Thyroid gland (tissue), 4 donors: ENCODE measurements at places on chromosomes 16 and 17. TPM values are rescaled to one million over a fixed set of nuclear protein-coding genes. Genes with fewer than 3 reads are reported as not detected.

Gene MPHOSPH6
- total RNA-seq = 29.1 TPM

Gene SNRNP25
- 44.1 TPM for total RNA-seq

Gene TMEM98
- 121 TPM for total RNA-seq

Gene ZNF629
- 17.9 TPM for total RNA-seq

Gene CD300LD
- not detected for total RNA-seq

Gene TVP23A
- total RNA-seq = 0.13 TPM

GRCh38 chr16:74832228-74832627 lies 57.6 kb upstream of the FA2H start:
- no peak for DNase-seq
- H3K4me3 ChIP-seq = no peak overlapping the region
- peaks cover 10% of the 10 kb centered on the region for H3K4me1 ChIP-seq
- H3K27ac ChIP-seq = no peak overlapping the region

- no peak overlapping the region for H3K4me3 ChIP-seq
- no peaks in the 10 kb centered on the region for H3K36me3 ChIP-seq
- H3K27me3 ChIP-seq = no peaks in the 10 kb centered on the region
These were observed 276.9 kb upstream of the TOM1L1 start for GRCh38 chr17:54623746-54624145.

- no peak overlapping the region for H3K4me3 ChIP-seq
- H3K27ac ChIP-seq = no peak overlapping the region
- no peaks in the 10 kb centered on the region for H3K27me3 ChIP-seq
- no peak for DNase-seq
- H3K4me1 ChIP-seq = no peaks in the 10 kb centered on the region
- H3K36me3 ChIP-seq = no peaks in the 10 kb centered on the region
These were observed 138.2 kb upstream of the COX10 start for GRCh38 chr17:13931111-13931526.

DNA sequence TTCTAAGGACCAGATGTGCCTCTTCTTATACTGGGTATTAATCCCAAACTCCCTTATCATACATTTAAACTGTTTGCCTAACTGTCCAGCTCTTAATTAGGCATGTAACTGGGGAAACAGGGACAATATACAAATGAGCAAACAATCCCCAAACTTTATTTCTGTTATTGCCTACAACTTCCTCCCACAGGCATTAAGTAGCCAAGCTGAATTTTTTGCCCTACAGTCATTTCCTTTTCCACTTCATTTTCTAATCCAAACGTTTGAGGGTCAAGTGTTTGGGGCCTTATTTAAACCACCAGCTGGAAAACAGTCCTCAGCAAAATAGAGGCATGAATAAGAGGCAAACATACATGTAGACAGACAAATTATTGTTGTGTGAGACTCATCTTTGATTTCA lies 77.4 kb upstream of the CCL2 start:
- H3K36me3 ChIP-seq = no peaks in the 10 kb centered on the region
- DNase-seq = no peak
- peaks cover 7% of the 10 kb centered on the region for H3K4me1 ChIP-seq

DNA sequence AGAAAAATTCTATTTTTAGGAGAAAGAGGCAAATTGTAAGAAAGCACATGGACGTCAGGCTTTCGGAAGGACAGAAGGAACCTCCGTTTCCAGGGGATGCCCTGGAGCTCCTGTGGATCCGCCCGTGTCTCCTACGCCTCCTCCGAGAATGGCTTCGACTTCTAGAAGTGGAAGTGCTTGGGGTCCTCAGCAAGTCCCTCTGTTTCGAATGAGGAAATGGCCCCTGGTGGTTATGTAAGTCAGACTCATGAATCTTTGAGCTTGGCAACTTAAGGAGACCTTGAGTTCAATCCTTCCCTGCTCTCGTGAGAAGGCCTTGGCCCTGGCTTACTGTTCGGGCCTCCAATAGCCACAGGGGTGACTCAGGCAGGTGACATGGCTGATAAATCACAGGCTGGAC lies 38.9 kb downstream of the COX4I1 start:
- H3K4me3 ChIP-seq = no peak overlapping the region
- H3K36me3 ChIP-seq = no peaks in the 10 kb centered on the region

DNA sequence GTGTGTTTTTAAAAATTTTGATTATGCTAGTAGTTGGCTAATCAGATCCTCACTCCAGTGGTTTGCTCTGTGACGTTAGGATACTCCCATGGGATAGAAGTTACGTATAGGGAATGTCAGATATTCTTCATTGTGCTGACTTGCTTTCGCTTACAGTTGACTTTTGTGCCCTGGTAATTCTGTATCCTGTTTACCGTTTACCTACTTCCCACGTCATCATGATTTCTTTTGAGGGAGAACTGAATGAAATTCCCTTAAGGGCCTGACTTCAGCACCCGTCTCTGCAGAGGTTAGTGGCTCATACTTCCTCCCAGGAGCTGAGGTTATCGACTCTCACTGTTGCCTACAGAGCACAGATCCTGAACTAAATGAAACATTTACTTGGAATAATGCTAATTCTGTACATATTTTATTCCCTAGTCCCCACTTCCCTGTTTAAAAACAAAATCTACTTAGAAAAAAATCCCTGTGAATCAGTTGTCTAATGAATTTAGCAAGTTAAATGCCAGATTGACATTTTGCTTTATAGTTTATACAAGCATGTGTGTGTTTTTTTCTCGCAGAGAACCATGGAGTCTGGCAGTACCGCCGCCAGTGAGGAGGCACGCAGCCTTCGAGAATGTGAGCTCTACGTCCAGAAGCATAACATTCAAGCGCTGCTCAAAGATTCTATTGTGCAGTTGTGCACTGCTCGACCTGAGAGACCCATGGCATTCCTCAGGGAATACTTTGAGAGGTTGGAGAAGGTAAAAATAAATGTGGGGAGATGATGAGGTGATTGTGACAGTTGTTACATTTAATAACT lies 2.8 kb downstream of the PRKAR1A start:
- peaks cover 19% of the 10 kb centered on the region for H3K36me3 ChIP-seq
- H3K4me3 ChIP-seq = no peak overlapping the region
- peak overlapping the region; percentile 100 for H3K27ac ChIP-seq
- peaks cover 38% of the 10 kb centered on the region for H3K4me1 ChIP-seq
- no peaks in the 10 kb centered on the region for H3K27me3 ChIP-seq
- DNase-seq = no peak

GRCh38 chr17:56152874-56153602 lies at the start of gene ANKFN1:
Gene ANKFN1, plus strand, starts transcription at chr17:56153475. Its CDS starts 59,193 bp downstream, at chr17:56212668.
- no peaks in the 10 kb centered on the region for H3K4me1 ChIP-seq
- H3K36me3 ChIP-seq = no peaks in the 10 kb centered on the region
- no peak within 1 kb of the TSS for H3K4me3 ChIP-seq
- DNase-seq = no peak
- no peak within 1 kb of the TSS for H3K27ac ChIP-seq

DNA sequence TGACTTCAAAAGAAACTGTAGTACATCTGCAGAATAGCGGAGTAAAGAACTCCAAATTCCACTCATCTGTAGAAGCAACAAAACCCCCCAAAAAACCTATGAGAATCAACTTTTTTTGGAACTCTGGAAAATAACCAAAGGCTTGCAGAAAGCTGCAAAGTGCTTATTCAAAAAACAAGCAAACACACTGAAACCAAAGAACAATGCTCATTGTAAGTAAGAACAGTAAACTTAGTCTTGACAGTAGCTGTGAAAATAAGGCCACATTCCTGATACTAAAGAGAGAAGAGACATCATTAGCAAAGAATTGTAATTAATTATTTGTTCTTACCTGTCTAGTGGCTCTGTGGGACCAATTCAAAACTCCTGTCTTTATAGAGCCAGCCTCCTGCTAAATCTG lies 534.3 kb upstream of the C16orf82 start:
- no peak overlapping the region for H3K27ac ChIP-seq
- no peaks in the 10 kb centered on the region for H3K27me3 ChIP-seq
- H3K4me1 ChIP-seq = no peaks in the 10 kb centered on the region
- no peak for DNase-seq

GRCh38 chr17:49575679-49576087 lies at the start of gene NXPH3:
Gene NXPH3, plus strand, starts transcription at chr17:49575871. Its CDS starts 349 bp downstream, at chr17:49576220.
- no peak within 1 kb of the TSS for H3K27ac ChIP-seq
- peak; percentile 62 for DNase-seq
- peak within 1 kb of the TSS; percentile 59 for H3K4me3 ChIP-seq
- H3K4me1 ChIP-seq = peaks cover 9% of the 10 kb centered on the region
- no peaks in the 10 kb centered on the region for H3K36me3 ChIP-seq

DNA sequence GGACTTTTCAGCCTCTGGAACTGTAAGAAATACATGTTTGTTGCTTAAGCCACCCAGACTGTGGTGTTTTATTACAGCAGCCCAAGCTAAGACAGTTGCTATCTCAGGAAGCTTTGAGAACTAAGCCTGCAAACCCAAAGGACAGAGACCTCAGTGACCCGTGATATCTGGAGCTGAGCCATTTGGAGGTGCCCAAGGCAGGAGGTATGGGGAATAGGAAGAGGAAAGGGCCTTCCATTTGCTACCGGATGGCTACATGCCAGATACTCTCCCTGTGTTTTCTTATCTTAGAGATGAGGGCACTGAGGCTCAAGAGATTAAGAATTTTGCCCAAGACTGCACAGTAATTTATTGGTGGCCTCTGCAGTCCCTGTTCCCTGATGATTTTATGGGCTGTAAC lies 622.1 kb upstream of the CDH5 start:
- no peaks in the 10 kb centered on the region for H3K4me1 ChIP-seq
- no peaks in the 10 kb centered on the region for H3K36me3 ChIP-seq
- H3K4me3 ChIP-seq = no peak overlapping the region
- no peak overlapping the region for H3K27ac ChIP-seq
- no peak for DNase-seq

- H3K27me3 ChIP-seq = no peaks in the 10 kb centered on the region
- peak overlapping the region; percentile 49 for H3K27ac ChIP-seq
- H3K36me3 ChIP-seq = no peaks in the 10 kb centered on the region
- H3K4me3 ChIP-seq = no peak overlapping the region
- DNase-seq = no peak
These were observed 5.3 kb upstream of the EPN3 start for GRCh38 chr17:50527155-50527762.

DNA sequence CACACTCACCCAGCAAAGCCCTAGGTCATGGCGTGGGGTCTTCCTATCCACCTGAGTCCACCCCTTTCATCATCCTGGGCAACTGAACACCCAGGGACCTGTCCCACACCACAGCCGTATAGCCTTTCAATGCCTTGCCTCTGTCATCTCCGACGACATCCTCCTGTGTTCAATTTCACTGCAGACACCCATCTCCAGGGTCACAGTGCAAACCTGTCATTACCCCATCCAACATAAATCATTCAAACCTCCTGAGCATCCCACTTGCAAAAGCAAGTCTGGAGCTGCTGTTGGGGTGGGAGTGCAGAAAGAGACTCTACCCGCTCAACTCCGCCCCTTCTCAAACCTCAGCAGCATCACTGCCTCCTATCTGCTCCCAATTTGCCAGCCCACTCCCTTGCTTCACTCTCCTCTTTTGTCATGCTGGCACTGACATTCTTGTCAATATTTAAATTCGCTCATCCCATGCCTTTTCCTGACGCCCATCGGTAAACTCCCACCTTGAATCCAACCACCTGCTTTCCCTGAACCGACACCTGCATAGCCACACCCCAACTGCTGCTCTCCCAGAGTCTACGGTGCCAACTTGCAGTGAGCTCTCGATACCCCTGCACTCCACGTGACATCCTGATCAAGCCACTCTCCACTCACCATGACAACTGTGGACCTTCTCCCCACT lies 37.0 kb downstream of the MARF1 start:
- no peak overlapping the region for H3K4me3 ChIP-seq
- H3K36me3 ChIP-seq = peaks cover 83% of the 10 kb centered on the region
- no peak overlapping the region for H3K27ac ChIP-seq
- no peak for DNase-seq
- H3K27me3 ChIP-seq = no peaks in the 10 kb centered on the region
- H3K4me1 ChIP-seq = no peaks in the 10 kb centered on the region

GRCh38 chr16:784431-784830 lies 3.8 kb downstream of the RPUSD1 start:
- DNase-seq = no peak
- H3K27me3 ChIP-seq = no peaks in the 10 kb centered on the region
- no peaks in the 10 kb centered on the region for H3K36me3 ChIP-seq

- H3K4me1 ChIP-seq = no peaks in the 10 kb centered on the region
- H3K27ac ChIP-seq = no peak overlapping the region
- no peak for DNase-seq
- no peaks in the 10 kb centered on the region for H3K36me3 ChIP-seq
- H3K4me3 ChIP-seq = no peak overlapping the region
These were observed 6.5 kb upstream of the SDK2 start for GRCh38 chr17:73650617-73651200.

- peaks cover 15% of the 10 kb centered on the region for H3K36me3 ChIP-seq
- no peak overlapping the region for H3K27ac ChIP-seq
- H3K27me3 ChIP-seq = no peaks in the 10 kb centered on the region
- DNase-seq = no peak
- H3K4me1 ChIP-seq = no peaks in the 10 kb centered on the region
These were observed 39.0 kb upstream of the KCNJ2 start for GRCh38 chr17:70130289-70130688.

DNA sequence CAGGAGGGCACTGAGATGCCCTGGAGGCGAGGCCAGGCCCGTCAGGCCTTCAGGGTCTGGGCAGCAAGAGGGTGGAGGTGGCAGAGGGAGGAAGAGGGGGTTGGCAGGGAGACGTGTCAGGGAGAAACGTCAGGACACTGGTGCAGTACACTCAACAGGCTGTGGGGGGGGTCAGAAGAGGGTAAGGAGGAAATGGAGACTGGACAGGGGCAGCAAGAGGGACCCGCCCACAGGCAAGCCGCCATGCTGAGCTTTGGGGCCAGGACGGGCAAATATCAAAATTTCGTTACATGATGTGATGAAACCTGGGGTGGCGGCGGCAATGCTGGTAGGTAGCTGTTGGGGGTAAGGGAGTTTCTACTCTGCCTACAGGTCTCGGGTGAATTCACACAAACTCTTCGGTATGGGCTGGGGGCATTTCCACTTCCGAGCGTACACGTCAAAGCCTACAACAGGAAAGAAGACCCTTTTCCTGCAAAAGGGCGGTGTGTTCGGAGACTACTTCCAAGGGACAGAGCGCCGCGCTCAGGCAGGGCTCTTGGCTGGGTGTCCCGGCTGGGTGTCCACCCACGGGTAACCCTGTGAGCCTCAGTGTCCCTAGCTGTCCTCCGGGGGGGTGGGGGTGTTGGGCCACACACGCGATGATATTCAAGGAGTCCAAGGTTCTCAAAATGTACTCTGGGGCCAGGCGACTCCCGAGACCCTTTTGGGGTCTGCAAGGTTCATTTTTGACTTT lies 43.3 kb upstream of the ATP2A3 start:
- H3K4me1 ChIP-seq = peaks cover 6% of the 10 kb centered on the region
- DNase-seq = no peak
- no peak overlapping the region for H3K4me3 ChIP-seq
- H3K27me3 ChIP-seq = no peaks in the 10 kb centered on the region
- H3K27ac ChIP-seq = no peak overlapping the region
- peaks cover 41% of the 10 kb centered on the region for H3K36me3 ChIP-seq

DNA sequence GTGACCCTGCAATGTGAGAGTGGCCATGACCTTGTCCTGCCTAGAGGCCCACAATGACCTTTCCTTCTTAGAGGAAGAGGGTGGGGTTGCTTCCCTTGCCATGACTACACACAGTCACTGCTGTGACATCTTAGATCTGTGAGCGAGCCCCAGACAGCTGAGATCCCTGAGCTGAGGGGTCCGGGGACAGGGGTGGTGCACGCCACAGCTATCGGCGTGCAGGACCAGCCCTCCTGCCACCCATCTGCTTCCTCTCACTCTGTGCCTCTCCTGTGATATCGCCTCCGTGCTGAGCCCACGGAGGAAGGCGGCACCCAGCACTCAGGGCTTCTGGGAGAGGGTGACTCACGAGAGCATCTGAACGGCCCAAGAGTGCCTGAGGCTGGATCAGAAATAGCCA lies 35.2 kb downstream of the KIAA0513 start:
- no peak for DNase-seq
- peaks cover 5% of the 10 kb centered on the region for H3K36me3 ChIP-seq
- H3K27me3 ChIP-seq = no peaks in the 10 kb centered on the region
- peaks cover 3% of the 10 kb centered on the region for H3K4me1 ChIP-seq
- no peak overlapping the region for H3K27ac ChIP-seq
- no peak overlapping the region for H3K4me3 ChIP-seq
